Left hindlimb (tissue), 1 donor: ENCODE measurements at places on chromosomes 7 and 10.

DNA sequence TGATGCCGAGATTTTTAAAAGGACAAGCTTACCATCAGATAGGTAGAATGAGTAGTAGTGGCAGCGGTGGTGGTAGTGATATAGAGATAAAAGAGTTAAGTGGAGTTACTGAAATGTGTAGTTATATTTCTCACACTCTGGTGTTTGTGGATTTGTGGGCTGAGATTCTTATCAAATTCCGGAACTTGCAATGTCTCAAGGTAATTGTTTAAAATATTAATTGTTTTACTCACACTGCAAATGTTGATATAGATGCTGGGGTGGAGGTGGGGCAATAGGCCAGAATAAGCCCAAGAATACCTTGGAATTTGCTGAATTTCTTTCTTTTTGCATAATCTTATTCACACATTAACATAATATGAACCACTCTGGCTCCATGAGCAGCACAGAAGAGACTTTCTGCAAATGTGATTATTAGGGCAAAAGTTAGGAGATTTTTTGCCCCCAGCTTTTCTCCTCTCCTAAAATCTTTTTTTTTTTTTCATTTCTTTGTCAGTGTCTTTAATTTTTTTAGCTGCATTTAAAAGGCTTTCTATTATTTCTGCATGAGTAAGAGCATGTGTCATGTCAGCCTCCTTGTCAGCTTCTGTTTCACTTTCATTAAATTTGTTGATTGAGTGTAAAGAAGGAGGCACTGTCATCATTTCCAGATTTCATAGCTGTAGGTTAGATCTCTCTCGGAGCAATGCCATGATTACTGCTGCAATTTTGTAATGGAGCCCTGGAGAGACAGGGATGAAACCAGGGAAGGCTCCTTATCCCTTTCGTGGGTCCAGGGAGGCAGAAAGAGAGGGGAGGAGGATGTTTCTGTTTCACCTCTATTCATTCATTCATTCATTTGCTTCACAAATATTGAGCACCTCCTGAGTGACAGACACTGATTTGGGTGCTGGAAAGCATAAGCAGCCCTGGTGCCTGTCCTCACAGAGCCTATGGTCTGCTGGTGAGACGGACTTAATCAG is 13.1 kb upstream of the SGMS1 start:
- no peak for DNase-seq

GRCh38 chr10:99682032-99682431 is 22.7 kb downstream of the ENTPD7 start:
- DNase-seq, result no peak

DNA sequence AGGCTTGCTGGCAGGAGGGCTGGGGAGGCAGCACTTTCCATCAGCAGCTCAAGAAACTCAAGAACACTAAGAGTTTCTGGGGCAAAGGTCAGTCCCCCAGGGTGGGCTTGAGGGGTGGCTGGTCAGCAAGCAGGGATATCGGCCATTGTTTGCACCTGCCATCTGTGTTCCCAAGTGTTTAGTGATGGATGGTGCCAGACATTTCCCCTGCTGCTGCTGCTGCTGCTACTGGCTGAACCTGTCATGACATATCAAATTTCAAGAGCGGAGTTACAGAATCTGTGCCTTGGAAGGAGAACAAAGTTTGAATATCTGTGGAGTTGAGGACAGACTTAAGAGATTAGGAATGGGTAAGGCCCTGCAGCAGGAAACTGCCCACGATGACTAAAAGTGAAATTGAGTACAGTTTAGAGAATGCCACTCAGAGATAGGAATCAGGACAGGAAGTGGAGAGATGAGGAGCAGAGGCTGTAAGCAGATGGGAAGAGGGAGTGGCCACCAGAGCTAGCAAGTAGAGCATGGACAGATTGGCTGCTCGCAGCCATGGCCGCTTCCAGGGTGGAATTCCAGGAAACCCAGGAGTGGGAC is 39.2 kb upstream of the PPP1R3C start:
- no peak for DNase-seq

DNA sequence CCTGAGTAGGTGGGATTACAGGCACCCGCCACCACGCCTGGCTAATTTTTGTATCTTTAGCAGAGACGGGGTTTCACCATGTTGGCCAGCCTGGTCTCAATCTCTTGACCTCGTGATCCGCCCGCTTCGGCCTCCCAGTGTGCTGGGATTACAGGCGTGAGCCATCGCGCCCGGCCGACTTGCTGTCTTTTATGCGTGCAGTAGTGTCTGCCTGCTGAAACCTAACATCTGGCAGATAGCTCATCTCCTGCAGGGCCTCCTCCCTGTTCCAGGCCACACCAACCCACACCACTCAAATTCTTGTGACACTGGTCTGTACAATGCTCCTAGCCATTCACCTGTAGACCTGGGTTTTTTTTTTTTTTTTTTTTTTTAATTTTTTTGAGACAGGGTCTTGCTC is 41.5 kb downstream of the BAIAP2L1 start:
- no peak for DNase-seq

DNA sequence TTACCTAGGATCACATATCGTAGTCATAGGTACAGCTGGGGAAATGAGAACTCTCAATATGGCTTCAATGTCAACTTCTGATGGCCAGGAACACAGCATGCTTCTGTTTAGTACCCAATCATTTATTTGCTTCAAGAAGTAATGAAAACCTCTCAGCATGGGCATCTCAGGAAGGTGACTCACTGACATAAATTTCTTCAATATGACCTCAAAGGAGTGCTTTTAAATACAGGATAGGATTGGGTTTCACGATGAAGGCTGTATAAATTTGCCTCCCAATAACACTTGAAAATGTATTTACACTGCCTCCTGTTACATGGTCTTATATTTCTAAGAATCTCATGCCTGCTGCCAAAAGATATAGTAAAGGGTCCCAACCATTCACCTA is 15.1 kb downstream of the ITGA8 start:
- DNase-seq, result no peak

GRCh38 chr7:24378871-24379616 is 95.1 kb downstream of the NPY start:
- DNase-seq, result no peak

DNA sequence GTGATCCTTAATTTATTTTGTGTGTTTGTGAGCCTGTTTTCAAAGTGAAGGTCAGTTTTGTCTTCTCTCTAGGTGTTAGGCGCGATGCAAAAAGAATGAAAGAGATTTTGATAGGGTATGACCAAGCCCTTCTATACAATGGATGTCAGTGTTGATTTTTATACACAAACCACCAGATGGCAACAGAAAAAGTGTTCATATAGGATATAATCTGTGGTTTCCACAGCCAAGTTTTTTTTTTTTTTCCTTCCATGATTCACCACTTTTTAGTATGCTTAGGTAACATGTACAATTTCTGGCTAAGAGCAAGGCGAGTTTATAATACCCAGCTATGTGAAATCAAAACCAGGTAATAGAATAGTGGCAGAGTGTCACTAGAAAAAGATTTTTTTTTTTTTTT is 8.1 kb downstream of the SDK1 start:
- no peak for DNase-seq

GRCh38 chr7:53306846-53307245 is 271.4 kb downstream of the POM121L12 start:
- DNase-seq, result no peak

DNA sequence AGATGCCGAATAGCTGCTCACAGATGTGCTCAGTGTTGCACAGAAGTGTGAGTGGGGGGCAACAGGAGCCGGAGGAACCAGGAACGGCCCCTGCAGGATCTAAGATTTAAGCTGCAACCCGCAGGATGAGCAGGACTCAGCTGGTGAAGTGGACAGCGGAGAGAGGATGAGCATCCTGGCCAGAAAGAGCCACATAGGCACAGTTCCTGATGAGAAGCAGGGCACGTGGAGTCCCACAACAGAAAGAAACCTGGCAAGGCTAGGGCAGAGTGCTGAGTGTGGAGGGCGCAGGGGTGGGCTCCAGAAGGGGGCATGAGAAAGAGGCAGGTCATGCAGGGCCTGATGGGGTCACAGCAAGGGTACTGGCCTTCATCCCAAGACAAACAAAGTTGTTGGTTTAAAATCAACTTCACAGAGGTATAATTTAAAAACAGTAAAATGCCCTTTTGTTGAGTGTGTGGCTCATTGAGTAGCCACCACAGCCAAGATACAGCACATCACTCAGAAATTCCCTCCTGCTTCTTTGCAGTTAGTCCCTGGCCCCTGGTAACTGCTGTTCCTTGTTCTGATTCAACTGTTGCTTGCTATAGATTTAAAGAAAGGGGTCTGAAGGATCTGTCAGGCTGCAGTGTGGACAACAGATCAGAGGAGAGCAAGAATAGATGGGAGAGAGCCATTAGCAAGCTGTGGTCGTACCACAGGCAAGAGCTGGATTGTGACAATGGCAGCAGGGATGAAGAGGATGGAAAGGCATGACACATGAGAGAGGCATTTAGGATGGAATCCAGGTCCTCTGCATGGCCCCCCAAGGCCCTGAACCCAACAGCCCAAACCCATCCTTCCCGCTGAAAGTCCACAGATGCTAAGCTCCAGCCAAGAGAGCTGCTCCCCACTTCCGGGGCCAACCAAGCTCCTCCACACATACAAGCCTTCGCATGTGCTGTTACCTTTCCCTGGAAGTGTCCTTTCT is 53.1 kb upstream of the OSBPL3 start:
- no peak for DNase-seq

DNA sequence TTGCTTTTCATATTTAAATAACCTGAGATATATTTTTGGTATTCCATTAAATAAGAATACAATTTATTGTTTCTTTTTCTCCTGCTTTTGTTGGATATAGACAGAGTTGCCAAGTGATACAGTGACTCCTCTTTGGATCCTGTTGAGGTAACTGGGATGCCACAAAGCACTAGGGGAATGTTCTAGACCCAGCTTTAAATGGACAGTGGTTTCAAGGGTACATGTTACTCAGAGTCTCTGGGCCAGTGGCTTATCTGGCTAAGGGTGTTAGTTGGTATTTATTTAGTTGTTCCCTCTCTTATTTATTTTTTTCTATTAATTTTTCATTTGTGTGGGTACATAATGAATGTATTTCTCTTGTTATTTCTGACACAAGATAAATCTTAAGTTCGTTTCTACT is 9.1 kb downstream of the GBF1 start:
- DNase-seq, result no peak

- no peak for DNase-seq
Measured at GRCh38 chr7:77619314-77619713, 76.9 kb upstream of the RSBN1L start.

DNA sequence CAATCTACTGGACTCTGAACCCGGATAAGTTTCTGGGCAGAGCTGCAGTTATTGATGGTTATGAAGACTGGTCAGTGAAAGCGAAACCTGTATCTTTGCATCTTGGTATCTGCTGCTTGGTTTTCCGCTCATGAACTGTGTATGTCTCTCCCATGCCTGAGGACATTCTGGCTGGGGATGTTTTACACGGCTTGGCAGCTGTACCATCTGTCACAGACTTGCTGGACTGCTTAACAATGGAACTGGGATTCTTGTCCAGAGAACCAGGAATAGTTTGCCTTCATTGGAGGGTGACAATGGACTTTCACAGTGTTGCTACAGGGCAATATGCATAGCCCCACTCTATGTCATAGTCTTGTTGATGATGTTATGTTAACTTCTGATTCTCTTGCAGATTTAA is 119.9 kb upstream of the TMEM106B start:
- no peak for DNase-seq

DNA sequence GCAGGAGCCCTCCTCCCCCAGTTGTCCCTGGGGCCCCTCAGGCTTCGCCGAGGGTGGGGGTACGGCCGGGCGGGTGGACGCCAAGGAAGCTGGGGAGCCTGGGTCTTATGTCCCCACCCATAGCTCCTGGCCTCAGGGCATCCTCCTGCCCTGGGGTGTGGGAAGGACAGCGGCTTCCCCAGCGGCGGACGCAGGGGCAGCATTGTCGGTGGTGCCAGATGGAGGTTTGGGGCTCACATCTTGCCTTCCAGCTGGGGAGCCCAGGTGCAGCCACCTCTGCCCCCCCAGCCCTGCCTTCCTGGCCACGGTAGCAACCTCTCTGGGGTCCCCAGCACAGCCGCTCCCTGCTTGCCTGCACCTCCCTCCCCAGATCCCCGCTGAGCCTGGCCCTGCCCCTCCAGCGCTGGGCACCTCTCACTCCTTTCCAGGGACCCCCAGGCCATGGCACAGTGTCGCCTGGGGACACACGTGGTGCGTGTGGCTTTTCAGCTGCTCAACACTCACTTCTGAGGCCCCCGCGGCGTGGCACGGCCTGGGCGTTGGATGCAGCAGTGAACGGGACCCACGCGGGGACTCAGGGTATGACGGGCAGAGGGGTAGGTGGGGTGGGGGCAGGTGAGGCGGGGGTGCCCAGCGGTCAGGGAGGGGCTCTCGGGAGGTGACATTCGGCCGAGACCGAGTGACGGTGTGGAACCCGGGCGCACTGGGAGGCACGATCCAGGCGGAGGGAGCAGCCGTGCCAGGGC is 53.1 kb downstream of the UNCX start:
- DNase-seq, result no peak

DNA sequence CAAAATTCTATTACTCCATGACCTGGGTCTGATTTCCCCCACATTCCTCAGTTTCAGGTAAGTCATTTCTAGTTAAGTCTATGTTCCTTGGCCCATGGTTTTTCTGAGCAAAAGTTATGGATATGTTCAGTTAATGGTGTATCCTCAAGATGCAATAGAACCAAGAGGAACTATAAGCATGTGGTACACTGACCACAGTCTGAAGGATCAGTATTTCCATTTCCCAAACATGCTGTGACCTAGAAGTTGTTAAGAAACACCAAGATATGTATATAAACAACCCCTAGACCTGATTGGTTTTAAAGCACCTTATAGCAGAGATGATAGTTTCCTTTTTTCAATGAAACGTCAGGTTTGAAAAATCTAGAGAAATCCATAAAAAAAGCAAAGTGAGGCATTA is 94.2 kb upstream of the ABCB5 start:
- DNase-seq, result no peak

- DNase-seq, result no peak
Measured at GRCh38 chr7:21773326-21773725, 172.4 kb downstream of the CDCA7L start.

- no peak for DNase-seq
Measured at GRCh38 chr7:34155220-34155908, 250.0 kb downstream of the BMPER start.

DNA sequence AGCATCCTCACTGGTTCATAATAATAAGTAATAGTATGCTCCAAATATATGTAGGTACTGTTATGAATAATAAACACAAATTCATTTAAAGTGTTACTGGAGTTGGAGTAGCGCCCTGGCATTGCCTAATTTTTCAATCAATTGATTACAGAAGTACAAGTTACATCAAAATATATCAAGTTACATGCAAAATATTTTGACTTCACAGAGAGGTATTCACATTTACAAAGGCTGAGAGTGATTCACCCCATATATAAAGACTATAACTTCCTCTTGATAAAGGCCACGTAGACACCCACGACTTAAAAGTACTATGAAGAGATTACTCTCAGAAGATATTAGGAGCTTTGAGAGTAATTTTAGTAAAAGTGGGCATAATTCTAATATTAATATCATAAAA is 13.6 kb upstream of the COL17A1 start:
- DNase-seq, result no peak

- DNase-seq, result no peak
Measured at GRCh38 chr10:68506411-68506810, 20.9 kb downstream of the SLC25A16 start.
